ENCODE measurements at places on chromosomes 2 and 18.

GRCh38 chr2:23801396-23801795 lies 125.5 kb downstream of the ATAD2B start:
- no peak for DNase-seq

DNA sequence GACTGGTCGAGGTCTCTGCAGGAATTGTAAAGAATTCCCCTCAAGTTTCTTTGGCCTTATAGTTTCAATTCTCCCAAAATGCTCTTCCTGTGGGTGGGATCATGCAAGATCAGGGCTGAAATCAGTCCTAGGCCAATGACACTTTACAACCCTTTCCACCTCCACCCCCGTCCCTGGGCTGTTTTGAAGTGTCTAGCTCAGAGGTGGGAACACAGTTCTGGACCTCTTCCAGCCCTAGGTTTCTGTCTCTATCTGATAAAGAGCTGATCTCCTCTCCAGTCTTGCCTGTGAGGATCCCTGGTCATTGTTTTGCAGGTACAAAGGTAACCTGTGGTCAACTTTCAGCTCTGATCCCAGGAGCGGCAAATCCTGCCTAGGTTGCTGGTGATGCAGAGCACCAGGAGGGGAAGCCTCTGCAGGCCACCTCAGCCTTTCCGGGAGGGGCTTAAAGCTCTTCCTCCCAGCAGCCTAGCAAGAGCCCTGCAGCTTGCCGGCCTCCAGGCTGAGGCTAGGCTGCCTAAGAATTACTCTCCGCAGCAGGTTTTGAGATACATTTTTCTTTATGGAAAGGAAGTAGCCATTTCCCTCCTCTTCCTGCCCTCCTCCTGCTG lies 69.8 kb upstream of the WIPF1 start:
- DNase-seq: no peak

GRCh38 chr2:46486436-46486835 lies 7.1 kb downstream of the TMEM247 start:
- DNase-seq: no peak

DNA sequence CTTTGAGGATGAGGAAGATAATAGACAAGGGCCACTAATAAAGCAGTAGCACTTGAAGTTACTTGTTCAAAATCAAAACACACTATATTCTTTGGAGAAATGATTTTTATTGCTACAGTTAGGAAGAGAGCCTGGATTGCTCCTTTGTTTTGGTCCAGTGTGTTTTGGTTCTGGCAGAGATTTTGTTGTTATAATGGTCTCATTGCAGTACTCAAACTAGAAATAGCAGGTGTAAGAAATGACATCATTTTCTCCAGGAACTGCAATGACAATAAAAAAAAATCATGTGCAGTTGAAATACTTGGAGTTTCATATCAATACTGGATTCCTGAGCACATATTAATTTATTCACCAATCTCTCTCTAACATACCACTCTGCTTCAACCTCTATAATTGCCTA lies 490.3 kb downstream of the CCDC85A start:
- no peak for DNase-seq

DNA sequence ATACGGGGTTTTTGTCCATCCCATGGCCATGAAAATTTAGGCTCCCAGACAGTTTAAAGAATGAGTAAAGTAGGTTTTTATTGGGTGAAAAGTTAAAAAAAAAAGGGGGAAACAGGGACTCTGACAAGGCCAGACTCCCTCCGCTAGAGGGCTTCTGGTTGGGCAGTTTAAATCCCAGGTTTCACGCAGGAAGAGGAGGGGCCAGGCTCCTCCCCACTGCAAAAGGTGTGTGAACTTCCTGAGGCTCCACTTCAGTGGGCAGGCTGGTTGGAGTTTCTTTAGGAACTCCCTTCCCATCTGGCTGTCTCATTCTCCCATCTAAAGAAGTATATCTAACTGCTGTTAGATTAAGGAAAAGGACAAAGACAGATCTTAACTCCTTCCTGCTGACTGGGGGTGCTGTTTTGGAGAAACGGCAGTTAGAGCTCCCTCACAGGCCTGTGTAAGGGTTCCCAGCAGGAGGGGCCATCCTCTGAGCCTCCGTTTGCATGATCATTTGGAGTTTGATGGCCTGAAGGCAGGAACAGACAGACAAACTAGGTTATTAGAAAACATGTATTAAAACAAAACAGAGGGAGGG lies 1160.7 kb downstream of the CNTNAP5 start:
- no peak for DNase-seq

DNA sequence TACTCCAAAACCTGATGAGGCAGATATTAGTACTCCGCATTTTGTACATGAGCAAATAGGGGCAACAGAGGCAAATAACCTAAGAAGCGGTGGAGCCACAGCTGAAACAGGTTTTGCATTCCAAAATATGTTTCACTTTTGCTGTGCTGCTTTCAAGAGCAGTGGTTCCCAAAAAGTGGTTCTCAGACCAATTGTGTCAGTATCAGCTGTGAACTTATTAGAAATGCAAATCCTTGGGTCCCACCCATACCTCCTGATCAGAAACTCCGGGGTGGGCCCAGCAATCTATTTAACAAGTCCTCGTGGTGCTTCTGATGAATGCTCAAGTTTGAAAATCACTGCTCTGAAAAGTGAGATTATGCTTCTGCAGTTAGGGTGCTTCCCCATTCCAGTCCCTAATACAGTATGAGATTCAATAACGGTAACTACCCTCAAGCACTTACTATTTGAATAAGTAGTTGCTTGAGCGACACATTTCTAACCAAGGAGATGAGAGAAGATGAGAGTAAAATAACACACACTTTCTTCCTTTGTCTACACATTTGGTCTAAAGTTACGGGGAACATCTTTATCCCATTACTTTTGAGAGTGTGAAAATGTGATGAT lies 17.8 kb upstream of the TCF4 start:
- no peak for DNase-seq

DNA sequence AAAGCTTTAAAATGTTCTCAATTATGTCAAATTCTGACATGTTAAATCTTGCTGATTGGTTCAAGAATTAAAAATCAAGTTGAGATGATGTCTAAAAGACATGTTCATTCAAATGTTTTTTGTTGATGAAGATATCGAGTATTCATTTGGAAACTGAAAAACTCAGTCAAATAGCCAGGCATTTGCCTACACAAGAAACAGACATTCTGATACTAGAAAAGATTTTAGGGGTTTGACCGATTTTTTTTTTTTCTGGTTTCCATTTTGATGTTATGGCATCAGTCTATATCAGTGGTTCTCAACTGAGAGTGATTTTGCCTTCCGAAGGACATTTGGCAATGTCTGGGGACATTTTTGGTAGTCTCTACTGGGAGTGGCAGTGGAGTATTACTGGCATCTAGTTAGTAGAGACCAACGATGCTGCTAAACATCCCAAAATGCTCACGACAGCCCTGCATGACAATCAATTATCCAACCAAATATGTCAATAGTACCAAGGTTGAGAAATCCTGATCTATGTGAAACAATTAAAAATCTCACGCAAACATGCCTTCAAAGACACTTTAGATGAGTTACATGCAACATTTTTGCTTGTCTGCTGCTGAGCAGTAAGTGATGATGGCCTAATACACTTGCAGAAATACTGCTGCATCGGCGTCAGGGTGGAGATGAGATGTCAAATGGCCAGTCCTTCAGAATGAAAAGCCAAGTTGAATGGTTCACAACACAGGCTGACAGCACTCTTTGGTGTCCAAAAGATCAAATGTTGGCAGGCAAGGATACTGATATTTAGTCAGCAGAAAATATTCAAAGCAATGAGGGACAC lies 12.5 kb downstream of the RASGRP3 start:
- no peak for DNase-seq

GRCh38 chr2:26033270-26033817 lies 540 bp upstream of the RAB10 start:
- DNase-seq: no peak

DNA sequence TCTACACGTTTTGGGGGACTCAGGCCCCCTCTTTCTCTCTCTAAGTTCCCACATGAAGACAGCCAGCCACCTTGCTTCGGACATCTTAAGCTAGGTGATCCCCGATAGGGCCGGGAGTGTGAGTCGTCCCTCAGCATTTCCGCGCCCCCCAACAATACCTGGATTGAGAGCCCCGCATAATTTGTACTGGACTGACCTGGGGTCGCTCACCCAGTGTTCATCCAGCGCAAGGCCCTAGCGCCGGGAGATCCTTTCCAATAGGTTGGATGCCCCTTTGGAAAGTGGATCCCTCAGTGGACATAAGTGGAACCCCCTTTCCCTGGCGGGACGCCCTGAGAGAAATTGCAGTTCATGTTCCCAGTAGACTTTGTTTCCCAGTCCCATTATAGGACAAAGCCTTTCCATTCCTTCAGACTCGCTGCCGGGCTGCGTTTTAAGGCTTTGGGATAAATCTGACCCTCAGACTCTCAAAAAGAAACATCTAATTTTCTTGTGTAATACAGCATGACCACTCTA lies 77.8 kb upstream of the KCNH7 start:
- DNase-seq: no peak

- DNase-seq: peak; percentile 72
Measured at GRCh38 chr2:221570321-221570935, 1.7 kb downstream of the EPHA4 start.

- peak; percentile 41 for DNase-seq
Measured at GRCh38 chr2:74481961-74482800, 617 bp downstream of the CCDC142 start.

- no peak for DNase-seq
Measured at GRCh38 chr2:68032702-68033101, 30.1 kb downstream of the C1D start.

- no peak for DNase-seq
Measured at GRCh38 chr2:37809525-37809924, 115.6 kb upstream of the RMDN2 start.

Measured in right hindlimb (tissue), 1 donor.